Fibroblast of villous mesenchyme (primary cell): ENCODE measurements at places on chromosomes 5 and 9. TPM values are rescaled to one million over a fixed set of nuclear protein-coding genes. Genes with fewer than 3 reads are reported as not detected.

DNA sequence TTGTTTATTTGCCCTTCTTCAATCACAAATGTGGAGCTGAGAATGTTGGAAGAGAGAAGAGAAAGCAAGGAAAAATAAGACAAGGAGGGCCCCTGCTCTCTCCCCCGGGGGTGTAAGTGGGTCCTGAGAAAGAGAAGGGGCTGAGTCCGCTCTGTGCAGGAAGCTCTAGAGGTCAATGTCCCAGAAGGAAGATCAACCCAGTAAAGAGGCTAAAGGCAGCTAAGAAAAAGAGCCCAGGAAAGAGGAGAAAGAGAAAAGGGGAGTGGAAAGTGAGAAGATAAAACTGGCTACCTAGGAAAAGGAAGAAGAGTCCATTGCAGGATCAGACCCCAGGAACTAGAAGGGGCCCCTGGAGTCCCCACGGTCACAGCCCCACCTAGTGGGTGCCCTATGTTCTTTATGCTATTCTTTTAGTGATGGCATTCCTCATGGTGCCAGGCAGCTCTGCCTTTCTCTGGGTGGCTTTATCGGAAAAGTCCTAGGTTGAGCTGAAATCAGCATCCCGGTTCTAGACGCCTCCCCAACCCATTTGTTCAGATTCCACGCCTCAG, 583.4 kb downstream of the ACTL7B start:
- peak; percentile 72 for DNase-seq

DNA sequence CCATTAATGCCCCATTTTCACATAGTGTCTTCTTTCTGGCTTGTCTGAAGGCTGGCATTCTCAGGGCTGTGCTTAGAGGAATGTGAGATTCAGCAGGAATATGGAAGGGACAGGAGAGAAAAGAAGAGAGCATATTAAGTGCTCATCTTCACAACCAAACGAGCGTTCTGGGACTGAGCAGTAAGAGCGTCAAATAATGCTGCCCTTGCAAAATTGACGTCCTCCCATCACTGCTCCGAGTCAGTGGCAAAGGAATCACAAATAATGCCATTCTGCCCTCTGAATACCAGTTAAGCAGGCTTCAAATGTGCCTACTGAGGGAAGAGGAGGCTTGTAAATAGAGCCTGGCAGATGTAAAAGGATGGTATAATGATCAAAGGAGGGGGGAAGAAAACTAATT, 351.2 kb downstream of the EBF1 start:
- DNase-seq, result no peak

DNA sequence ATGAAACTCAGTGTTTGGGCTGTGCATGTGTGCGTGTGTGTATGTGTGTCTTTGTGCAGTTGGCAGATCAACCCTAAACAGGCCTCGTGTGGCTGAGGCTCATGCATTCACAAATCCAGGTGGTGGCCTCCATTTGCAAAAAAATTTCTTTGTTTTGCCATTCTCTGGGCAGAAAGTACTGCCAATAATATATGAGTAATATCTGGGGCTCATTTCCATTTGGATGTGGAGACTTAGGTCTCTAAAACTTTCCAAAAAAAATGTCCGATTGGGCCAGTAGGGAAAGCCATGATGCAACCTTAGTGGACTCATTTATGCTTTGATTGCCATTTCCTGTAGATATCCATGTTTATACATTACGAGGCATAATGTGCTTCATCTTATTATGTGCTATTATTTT, 77.9 kb upstream of the RPS23 start:
- DNase-seq, result no peak

GRCh38 chr9:14352503-14352902, 38.6 kb upstream of the NFIB start:
- DNase-seq, result no peak

- peak; percentile 83 for DNase-seq
These were observed 5.4 kb downstream of the LSM11 start for GRCh38 chr5:157748760-157749461.

GRCh38 chr5:81545911-81546310, 152.0 kb upstream of the ACOT12 start:
- no peak for DNase-seq

DNA sequence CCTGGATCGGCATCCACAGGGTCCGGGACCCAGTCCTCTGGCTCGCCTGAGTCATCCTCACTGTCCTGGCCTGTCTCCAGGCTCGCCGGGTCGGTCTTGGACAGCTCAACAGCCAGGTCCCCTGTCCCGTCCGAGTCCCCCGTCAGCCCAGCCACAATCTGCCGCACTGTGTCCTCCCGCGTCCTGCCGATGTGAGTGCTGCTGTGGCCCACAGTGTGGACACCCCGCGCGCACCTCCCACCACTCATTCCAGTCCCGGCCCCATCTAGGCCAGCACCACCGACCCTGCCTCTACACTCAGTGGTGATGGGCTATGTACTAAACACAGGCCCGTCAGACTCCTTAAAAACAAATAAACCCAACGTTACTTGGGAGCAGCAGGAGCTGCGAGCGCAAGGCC, 6.7 kb downstream of the ANAPC2 start:
- DNase-seq, result no peak

Gene ARL14EPL
- not detected in 2 replicates for total RNA-seq

Gene FOXD4
- under 0.01 and 0.43 TPM in 2 replicates for total RNA-seq

Gene DBH
- not detected in 2 replicates for total RNA-seq

Gene MED22
- total RNA-seq, result 11.9 and 12.1 TPM in 2 replicates

Gene IFNK
- total RNA-seq, result not detected in 2 replicates

Gene CDC25C
- 4.8 and 6.9 TPM in 2 replicates for total RNA-seq

Gene FOXD4L4
- total RNA-seq, result under 0.01 TPM in 1 of 2 replicates, not detected in the other
